ENCODE measurements at places on chromosomes 5 and 9.

DNA sequence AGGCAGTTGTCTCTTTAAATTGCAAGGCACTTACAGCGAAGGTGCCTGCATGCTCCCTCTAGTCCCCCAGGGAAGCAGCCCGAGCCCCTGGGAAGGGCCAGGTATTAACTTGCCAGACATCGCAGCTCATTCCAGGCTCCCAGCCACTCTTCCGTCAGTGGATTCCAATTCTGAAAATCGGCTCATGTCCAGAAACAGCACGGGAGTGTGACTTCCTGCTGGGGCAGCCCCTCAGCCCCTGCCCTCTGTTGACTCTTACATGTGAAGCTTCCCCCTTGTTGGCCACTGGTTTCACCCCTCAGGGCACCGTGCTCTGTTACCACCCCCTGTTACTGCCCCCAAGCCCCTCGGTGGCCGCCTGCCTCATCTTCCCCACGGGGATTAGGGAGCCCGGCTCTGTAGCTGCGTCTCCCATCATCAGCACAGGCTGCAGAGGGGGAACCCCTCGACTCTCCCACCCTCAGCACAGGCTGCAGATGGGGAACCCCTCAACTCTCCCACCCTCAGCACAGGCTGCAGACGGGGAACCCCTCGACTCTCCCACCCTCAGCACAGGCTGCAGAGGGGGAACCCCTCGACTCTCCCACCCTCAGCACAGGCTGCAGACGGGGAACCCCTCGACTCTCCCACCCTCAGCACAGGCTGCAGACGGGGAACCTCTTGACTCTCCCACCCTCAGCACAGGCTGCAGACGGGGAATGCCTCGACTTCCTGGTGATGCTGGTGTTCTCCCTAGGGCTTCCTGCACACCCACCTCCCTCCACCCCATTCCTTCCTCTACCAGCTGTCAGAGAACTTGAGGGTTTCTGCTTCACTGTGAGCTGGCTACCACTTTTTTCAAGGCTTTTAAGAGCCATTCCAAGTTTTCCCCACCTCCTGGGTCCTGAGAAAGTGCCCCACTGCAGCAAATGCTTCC is 11.1 kb upstream of the CACNA1B start:
- no peak for DNase-seq

- DNase-seq = no peak
These were observed 24.2 kb downstream of the TCF7 start for GRCh38 chr5:134138416-134139376.

DNA sequence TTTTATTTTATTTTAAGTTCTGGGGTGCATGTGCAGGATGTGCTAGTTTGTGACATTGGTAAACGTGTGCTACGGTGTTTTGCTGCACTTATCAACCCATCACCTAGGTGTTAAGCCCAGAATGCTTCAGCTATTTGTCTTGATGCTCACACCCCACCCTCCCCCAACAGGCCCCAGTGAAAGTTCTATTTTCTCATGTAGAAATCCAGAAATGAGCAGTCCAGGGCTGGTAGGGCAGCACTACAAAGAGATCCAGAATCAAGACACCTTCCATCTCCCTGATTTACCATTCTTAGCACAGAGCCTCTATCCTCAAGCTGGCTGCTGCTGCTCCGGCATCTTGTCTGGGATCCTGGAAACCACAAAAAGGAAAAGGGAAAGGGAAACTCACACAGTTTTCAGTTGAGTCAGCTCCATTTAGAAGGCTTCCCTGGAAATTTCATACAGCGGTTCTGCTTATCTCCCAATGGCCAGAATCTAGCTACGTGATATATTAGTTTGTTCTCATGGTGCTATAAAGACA is 85.4 kb upstream of the SMARCA2 start:
- DNase-seq = no peak

DNA sequence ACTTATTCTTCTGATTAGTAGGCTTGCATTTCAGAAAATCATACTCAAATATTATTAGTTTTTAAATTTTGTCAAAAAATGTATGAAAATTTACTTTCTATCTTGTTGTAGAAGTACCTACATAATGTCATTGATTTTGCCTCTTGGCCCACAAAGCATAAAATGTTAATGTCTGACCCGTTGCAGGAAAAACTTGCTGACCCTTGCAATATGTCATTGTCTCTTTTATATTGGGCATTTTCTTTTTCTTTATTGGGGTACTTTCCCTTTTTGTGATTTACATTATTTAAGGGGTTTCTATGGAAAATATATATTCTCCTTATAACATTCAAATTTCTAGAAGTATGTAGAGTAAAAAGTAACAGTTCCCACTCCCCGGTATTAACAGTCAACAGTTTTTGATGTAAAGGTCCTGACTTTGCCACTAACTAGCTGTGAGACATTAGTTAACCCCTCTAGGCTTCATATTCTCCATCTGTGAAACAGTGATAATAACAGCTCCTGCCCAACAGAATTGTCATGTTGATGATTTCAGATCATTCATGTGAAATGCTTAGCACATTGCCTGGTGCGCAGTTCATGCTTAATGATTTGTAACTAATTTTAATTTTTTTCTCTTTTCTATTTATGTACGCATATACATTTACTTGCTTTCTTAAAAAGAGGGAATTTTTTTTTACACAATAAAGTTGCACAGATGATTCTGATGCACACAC is 243.2 kb downstream of the ARHGAP26 start:
- no peak for DNase-seq

GRCh38 chr5:159049844-159050315 is 49.8 kb downstream of the EBF1 start:
- no peak for DNase-seq

GRCh38 chr5:76456258-76456657 is 53.2 kb downstream of the IQGAP2 start:
- no peak for DNase-seq
